Activated CD4-positive, alpha-beta T cell treated with anti-CD3 and anti-CD28 coated beads, Interleukin-10, Interleukin-2, amounts not matched to agents 100 ng/mL and 50 ng/mL, durations not matched to agents 16 hours and 8 hours (primary cell): ENCODE measurements at places on chromosomes 11 and 22.
A peak's percentile ranks its signal among the peaks of the same experiment; 100 is the strongest.

- DNase-seq, result no peak
These were observed 9.6 kb downstream of the GNAZ start for GRCh38 chr22:23079814-23080521.

DNA sequence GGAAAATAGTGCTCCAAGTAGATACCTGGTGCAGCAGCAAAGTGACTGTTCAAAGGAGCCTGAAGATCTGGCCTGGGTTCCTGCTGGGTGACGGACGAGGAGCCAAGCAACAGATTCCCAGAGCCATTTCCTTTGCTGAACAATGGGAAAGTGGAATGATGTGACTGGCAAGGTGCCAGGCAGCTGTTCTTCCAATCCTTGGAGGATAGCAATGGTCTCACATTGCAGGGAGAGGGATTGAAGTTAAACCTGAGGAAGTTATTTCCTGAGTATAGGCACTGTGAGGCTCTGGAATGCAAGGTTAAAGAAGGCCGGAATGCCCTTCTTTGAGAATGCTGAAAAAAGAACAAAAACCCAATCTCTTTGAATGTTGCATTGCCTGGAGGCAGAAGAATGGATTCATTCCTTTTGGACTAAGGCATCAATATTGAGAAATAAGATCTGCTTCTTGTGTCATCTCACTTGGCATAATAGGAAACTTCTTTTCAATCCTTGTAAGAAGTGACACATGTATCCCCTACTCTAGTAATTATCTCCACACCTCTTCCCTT is 223.8 kb downstream of the BLID start:
- no peak for DNase-seq

- no peak for DNase-seq
These were observed 21.5 kb downstream of the ARAP1 start for GRCh38 chr11:72730737-72731136.

DNA sequence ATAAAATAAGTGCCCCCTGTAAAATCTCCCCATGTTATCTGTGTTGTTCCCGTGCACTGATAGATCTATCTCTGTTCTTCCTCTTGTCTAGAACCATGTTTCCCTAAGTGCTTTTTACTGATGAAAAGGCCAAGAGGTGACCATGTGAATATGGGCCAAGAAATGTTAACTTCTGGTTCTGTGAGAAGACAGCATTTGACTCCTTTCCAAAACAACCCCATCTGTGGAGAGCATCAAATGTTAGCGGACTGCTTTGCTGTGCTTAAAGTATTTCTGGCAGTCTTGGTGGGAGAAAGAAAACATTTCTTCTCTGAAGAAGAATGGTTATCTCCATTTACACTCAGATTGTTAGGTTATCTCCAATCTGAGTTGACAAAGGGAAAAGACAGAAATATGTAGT is 58.6 kb upstream of the GUCY1A2 start:
- DNase-seq, result no peak

- DNase-seq, result no peak
These were observed at the start of gene MIOX for GRCh38 chr22:50486561-50487289. Gene MIOX, plus strand, starts transcription at chr22:50486859. Its CDS starts 39 bp downstream, at chr22:50486898.

GRCh38 chr11:3837793-3838192 is 3.0 kb downstream of the RHOG start:
- no peak for DNase-seq

- no peak for DNase-seq
These were observed 1.9 kb upstream of the ZBTB16 start for GRCh38 chr11:114057605-114058004.

DNA sequence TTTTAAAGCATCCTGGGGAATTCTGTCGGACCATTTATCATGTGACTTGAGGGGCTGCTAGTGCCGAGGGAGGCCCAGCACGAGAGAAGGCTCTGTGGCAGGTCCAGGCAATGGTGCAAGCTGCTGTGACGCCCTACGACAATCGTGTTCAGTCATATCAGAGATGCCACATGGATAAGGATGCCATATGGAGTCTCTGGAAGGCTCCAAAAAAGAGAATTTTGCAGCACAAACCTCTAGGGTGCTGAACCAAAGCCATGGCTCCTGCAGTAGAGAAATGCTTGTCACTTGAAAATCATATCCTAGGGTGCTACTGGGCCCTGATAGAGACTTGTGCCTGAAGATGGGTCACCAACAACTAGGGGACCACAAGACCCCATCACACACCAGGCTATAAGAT is 6.7 kb upstream of the CD6 start:
- DNase-seq, result no peak

DNA sequence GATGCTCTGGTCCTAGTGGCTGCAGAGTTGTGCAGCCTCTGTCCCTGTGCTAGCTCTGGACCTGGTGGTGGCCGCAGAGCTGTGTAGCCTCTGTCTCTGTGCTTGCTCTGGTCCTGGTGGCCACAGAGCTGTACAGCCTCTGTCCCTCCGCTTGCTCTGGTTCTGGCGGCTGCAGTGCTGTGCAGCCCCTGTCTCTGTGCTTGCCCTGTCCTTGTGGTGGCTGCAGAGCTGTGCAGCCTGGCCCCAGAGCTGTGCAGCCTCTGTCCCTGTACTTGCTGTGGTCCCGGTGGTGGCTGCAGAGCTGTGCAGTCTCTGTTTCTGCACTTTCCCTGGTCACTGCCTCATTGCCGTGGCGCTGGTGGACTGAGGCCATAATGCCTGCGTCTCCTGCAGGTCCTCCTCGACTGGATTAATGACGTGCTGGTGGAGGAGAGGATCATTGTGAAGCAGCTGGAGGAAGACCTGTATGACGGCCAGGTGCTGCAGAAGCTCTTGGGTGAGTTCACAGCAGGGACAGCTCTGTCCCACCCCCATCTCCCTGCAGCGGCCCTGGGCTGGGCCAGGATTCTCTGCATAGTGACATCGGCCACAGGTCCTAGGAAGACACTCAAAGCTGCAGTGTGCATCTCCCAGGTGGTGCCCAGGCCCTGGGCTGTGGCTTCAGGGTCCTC is 61.9 kb upstream of the PARVG start:
- DNase-seq, result no peak

DNA sequence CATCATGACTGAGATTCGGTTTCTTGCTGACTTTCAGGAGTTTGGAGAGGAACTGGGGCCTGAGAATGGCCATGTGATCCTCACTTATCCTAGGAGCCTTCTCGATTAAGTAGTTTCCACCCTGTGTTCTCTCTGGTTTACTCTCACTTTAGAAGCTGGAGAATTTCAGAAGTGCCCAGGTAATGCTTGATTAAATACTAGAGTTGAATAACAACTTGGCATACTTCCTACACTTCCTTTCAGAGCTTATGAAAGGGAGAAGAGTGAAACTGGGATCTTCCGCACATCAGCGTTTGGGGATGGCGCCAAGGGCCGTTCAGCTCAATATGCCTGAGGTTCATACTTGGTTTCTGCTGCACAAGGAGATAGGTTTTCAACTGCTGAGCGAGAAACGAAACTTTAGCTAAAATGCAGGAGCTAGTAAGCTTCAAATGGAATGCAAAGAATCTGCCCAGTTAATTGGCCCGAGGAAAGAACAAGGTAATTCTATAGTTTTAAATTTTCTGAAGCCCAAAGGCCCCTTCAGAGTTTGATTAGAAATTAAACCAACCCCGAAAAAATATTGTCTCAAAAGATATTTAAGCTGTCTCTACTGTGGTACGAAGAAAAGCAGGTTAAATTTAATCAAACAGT is 823 bp upstream of the MUC15 start:
- DNase-seq, result no peak

DNA sequence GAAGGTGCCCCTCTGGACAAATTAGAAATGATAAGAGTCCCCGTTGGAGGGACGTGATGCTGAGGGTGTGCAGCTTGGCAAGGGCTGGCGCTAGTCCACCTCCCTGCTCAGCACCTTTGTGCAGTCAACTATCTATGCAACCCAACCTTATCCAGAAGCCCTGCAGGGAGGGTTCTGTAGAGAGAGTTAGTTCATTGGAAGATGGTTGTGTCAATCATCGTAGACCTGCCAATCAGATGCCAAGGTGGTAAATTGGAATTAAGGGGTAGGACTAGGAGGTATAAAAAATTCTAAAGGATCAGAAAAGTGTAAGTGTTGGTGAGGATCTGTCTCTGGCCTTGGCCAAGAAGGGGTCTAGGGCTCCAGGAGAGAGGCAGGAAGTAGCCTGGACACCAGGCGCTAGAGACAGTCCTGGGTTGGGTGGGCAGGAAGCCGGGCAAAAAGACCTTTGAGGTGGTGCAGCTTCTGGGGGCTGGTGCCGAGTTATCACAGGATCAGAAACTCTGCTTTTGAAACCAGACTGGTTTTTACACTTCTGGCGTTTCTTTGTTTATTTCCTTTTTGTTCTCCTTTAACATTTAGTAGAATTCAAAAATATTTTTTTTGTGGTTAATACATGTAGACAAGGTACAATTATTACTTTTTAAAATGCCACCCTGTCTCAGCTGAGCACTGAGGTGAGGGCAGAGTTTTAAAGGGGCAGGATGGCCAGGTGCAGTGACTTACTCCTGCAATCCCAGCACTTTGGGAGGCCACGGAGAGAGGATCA is 1.6 kb downstream of the C1QTNF6 start:
- DNase-seq, result peak; percentile 67

DNA sequence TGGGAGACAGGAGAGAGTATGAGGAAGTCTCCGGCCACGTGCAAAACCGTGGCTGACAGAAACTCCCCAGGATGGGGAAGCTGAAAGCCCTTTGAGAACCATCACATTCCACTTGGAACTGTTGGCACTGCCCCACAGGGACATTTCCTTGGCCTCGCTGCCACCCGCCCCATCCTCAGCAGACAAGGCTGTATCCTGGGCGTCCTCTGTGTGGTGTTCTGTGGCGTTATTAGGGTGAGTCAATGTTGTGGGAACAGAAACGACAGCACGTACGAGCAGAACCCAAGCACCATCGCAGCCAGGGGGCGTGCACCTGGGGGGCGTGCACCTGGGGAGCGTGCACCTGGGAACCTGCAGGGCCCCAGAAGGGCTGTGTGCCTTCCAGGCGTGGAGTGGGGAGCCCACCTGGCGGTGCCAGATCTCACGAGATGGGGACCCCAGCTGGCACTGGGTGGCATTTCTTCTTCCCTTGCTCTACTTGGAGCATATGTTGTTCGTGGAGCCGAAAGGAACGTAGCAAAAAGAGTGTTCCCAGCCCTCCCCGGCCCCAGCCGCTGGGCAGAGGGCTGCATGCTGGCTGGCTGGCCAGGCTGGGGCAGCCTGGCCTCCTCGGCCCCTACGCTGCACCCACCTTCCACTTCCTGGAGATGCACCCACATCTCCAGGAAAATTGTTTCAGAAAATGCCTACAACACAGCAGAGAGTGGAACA is 35.4 kb downstream of the NFAM1 start:
- no peak for DNase-seq

DNA sequence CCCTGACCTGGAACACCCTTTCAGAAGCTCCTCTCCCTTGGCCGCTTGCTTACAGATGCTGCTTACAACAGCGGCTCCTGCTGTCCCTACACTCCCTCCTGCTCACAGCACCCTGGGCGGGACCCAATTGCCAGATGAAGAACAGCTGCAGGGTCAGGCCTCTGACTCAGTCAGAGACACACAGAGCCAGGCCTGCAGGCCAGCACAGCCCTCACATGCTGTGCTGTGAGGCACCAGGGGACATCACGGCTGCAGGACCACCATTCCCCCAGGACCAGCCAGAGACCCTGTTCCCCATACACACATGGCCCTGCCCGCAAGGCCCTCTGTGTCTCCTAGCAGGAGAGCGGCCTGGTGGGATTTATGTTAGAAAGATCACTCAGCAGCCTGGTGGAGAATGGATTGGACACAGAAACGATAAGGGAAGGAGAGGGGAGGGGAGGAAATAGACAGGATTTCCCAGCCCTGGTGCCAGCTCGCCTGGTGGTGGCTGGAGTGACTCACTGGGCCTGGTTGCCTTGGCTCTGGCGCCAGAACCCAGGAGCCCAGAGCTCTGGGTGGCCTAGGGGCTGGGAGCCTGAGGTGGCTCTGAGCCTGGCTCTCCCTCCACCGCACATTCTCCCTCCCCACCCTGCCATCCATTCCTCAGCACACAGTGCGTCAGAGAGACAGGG is 6.7 kb downstream of the CAPN5 start:
- no peak for DNase-seq

- no peak for DNase-seq
These were observed 113.0 kb upstream of the CLMP start for GRCh38 chr11:123308077-123308476.

DNA sequence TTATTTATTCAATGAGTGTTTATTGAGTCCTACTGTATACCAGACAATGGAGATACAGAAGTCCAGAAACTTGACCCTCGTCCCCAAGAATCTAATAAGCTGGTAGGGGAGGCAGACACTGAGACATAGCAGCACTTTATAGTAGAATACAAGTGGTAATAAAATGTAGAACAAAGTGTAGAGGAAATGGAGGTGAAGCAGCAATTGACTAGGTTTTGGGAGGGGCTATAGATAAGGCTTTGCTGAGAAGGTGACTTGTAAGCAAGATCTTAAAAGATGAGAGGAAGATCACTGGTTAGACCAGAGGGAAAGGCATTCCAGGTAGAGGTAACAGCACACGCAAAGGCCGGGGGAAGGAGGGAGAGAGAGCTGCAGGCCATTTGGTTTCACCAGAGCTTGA is 57.3 kb downstream of the ZBTB16 start:
- DNase-seq, result no peak

DNA sequence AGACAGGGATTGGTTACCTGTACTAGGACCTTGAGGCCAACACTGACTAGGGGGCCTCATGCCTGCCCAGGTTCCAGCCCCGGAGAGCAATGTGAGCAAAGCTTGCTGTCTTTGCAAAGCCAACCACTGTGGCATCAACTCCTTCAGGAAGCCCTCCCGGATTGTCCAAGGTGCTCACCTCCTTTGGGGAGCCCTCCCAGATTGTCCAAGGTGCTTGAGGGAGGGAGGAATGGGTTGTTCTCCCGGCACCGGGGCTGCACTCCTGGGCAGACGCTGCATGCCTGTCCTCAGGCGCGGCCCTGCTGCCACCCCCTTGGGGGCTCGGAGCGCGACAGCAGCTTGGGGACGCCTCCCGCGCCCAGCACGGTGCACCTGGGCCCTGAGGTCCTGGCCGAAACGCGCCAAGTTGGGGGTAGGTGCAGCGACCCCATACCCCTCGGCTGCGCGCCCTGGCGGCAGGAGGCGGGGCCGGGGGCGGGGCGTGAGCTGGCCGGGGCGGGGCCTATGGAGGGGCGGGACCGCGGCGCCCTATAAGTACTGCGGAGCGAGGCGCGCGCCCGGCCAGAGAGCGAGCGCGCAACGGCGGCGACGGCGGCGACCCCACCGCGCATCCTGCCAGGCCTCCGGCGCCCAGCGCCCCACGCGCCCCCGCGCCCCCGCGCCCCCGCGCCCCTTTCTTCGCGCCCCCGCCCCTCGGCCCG is at the start of gene CD81:
Gene CD81, plus strand, starts transcription at position 560 of the 701 bp plus-strand sequence. CDS start 240 bp downstream, outside the sequence.
- peak; percentile 69 for DNase-seq

DNA sequence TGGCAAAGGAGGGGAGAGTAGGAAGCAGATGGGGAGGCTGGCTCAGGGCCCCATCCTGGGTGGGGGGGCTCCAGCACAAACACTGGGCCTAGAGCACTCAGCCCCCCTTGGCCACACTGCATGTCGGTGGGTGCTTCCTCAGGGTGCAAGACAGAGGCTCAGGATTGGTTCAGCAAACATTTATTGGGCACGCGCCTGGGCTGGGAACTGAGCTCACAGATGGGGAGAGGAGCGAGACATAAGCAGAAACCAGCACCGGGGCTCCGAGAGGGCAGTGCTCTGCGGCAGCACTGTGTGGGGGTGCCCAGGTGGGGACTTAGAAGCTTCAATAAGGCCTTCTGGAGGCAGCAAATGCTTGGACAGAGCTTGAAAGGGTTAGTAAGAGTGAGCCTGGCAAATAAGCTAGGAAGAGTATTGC is 12.1 kb upstream of the EHD1 start:
- DNase-seq, result no peak
